ENCODE measurements at places on chromosomes 2 and 18.

DNA sequence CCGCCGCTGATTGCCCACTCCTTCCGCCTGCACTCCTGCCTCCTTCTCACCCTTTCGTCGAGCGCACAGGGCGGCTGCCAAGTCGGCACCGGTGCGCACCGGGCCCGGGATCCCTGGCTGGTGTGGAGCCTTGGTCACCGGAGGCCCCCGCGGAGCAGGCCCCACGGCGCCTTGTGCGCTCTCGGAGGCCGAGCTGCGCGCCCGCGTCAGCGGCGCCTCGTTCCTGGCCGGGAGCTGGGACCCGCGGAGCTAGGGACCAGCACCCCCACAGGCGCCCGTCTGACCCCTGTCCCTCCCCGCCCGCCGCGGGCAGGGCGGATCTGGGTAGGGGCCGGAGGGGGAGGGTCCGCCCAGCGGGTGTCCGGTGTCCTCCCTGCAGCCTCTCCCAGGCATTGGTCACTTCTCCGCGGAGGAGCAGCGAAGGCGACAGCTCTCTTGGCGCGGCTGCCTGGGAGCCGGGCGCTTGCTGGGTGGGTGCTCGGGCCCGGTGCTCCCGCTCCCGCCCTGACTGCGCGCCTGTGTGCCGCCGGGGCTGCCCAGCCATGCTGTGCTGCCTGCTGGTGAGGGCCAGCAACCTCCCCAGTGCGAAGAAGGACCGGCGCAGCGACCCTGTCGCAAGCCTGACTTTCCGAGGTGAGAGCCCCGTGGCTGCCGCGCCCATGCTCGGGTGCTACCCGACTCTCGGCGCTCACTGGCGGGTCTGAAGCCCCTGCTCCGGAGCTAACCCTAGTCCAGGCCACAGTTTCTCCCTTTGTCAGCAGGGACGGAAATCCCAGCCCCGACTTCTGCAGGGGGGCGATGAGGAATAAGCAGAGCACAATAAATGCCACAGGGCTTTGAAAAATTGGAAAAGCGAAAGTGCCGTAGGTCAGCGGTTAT, 13.2 kb downstream of the DYSF start:
- no peak for DNase-seq

- no peak for DNase-seq
Observed at GRCh38 chr18:13513021-13513420, 213.3 kb downstream of the FAM210A start.

- no peak for DNase-seq
Observed at GRCh38 chr18:69567813-69568488, 167.3 kb downstream of the DOK6 start.

DNA sequence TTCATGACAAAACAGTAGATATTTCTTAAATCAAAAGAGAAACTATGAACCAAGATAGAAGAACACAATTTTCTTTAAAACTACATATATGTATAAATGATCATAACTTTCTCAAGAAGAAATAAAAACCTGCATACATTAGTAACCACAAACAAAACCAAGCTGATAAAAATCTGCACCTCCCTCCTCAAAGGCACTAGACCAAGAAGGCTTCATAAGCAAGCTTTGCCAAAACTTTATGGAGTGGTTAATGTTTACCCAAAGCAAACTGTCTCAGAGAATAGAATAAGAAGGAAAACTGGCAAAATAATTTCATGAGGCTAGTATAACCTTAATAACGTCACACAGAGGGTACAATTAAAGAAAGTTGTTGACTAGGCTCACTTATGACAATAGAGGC, 138.3 kb downstream of the ZBTB7C start:
- DNase-seq = no peak

DNA sequence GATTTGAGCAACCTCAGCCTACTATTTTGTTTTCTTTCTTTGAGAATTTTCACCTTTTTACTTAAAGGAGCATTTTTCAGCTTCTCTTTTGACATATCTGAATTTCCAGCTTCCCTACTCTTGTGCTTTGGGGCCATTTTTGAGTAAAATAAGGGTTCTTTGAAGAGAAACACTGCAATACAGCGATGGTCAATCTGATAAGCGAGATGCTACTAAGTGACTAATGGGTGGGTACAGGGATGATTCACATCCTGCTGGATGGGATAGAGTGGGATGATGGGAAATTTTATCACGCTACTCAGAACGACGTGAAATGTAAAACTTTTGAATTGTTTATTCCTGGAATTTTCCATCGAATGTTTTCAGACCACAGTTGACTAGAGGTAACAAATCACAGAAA, 211.5 kb downstream of the TMEM247 start:
- peak; percentile 58 for DNase-seq

GRCh38 chr2:24509840-24510239, 18.8 kb downstream of the NCOA1 start:
- DNase-seq = no peak

GRCh38 chr2:105397025-105397722, 1.7 kb downstream of the FHL2 start:
- peak; percentile 59 for DNase-seq

- no peak for DNase-seq
Observed at GRCh38 chr2:98839292-98839691, 96.7 kb downstream of the CRACDL start.

DNA sequence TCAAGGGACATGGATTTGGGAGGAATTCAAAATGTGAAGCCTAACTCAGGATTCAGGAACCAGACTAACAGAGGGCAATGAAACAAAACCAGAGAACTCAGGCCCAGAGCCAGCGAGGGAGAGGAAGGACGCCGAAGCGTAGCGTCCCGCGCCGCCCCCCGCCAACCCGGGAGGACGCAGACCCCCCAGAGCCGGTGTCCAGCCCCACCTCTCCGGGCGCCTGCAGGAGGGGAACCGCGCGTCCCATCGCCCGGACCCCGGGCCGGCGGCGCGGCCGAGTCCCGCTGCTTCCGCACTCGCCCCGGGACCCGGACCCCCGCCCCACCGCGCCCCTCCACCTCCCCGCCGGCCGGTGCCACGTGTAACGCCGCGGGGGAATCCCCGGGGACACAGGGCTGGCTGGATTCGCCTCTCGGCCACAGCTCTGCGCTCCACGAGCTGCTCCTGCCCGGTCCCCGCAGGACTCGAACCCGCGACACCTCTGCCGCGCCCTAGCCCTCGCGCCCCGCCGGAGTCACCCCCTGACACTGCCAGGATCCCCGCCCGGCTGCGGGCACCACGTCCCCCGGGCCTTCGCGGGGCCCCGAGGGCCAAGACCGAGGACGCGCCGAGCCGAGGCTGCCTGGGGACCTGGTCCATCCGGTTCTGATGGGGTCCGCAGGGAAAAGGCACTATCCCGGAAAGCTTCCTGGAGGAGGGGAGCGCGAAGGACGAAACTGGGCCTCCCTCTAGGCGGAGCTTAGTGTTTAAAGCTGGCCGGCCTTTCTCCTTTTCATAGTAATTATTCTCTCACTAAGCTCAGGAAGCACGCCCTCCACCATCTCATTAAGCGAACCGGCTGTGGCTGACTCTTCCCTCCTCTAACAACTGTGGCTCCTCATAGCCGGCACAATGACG, 40.4 kb upstream of the FAM124B start:
- DNase-seq = no peak

DNA sequence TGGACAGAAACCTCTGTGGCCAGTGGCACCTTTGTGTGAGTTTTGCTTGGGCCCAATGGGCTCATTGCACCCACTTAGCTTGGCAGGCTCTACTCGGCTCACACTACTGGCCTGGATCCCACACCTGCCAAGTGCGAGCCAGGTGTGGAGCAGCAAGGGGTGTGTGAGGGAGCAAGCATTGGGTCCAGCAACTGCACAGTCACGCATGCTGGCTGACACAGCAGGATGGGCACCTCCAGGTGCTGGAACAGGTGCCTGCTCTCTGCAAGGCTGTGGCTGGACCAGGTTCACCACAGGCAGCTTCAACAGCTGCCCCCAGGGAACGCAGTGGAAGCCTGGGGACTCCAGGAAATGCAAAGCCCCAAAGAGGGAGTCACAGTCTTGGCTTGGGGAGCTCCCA, 94.2 kb downstream of the DOK6 start:
- DNase-seq = no peak

- peak; percentile 63 for DNase-seq
Observed at GRCh38 chr18:6729247-6730091, at the start of gene ARHGAP28. Gene ARHGAP28 (plus strand): TSS chr18:6729716. CDS start chr18:6729822, 106 bp downstream.

- no peak for DNase-seq
Observed at GRCh38 chr2:235383272-235383843, 110.5 kb upstream of the AGAP1 start.

DNA sequence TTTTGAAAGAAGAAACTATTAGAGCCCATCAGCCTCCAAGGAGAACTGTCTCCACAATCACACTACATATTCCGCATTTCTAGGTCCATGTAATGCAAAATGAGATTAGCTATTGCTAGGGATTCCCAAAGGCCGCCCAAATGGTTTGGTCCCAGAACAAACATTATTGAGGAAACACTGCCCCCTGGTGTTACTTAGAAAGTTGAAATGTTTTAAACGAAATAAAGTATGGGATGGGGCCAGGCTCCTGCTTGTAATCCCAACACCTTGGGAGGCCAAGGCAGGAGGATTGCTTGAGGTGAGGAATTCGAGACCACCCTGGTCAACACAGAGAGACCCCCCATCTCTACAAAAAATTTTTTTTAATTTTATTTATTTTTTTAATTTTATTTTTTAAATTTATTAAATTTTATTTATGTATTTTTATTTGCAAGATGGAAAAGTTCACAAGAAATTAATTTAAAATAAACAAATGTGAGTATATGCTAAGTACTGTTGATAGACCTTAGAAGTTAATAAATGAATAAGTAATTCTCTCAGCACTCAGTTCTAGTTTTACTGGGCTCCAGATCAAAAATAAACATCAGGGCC, 5.5 kb downstream of the NHEJ1 start:
- peak; percentile 53 for DNase-seq

- no peak for DNase-seq
Observed at GRCh38 chr2:57943315-57943714, 103.3 kb upstream of the VRK2 start.

GRCh38 chr18:9993521-9994025, 79.8 kb downstream of the VAPA start:
- DNase-seq = no peak

DNA sequence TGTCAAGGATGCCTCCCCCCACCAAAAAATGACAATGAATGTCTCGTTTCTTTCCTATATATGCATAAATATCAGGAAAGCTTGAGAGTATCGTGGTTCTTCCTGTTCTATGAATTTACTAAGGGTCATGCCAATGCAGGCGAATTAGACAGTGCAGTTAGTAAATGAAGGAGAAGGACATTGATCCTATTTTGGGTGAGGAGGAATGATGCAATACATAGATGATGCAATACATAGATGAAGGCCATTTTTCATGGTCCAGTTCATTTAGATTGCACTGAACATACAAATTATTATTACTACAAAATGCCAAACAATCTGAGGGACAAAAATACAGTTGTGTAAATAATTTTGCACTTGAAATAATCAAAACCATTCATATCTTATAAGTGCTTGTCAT, 1265.0 kb downstream of the LRP1B start:
- DNase-seq = no peak

- DNase-seq = no peak
Observed at GRCh38 chr2:236932831-236933361, 152.8 kb upstream of the COPS8 start.

DNA sequence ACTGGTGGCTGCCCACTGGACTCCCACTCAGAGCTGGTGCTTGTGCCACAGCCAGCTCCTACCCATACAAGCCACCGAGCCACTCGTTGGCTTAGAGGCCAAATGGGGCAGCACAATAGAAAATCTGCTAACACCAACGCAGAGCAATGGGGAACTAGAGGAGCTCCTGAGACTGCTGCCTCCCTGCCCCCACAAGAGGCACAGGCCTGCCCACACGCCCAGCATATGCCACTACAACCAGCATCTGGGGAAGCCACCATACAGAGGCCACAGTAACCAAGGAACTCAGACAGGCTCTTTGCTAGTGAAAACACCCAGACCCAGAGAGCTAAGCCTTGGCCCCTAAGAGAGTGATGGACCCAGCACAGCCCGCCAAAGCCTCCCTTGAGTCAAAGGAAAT, 231.2 kb upstream of the RAB6C start:
- DNase-seq = no peak

DNA sequence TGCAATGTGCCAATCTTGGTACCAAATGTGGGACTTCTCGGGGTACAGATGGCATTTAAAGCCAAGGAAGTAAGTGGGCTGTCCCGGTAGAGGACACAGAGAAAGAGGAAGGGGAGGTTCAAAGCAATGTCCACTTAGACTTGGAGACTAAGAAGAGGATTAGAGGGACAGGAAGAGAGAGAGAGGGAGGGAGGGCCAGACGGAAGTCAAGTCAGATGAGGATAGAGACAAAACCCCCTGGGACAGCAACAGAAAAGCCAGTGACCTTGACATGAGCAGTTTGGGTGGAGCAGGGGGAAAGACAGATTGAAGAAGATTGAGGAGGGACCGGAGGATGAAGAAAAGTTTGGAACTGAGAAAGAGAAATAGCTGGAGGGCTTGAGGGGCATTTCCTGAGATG, 164.5 kb downstream of the NCK2 start:
- DNase-seq = no peak

GRCh38 chr18:37055137-37055802, 226.3 kb downstream of the KIAA1328 start:
- DNase-seq = no peak

DNA sequence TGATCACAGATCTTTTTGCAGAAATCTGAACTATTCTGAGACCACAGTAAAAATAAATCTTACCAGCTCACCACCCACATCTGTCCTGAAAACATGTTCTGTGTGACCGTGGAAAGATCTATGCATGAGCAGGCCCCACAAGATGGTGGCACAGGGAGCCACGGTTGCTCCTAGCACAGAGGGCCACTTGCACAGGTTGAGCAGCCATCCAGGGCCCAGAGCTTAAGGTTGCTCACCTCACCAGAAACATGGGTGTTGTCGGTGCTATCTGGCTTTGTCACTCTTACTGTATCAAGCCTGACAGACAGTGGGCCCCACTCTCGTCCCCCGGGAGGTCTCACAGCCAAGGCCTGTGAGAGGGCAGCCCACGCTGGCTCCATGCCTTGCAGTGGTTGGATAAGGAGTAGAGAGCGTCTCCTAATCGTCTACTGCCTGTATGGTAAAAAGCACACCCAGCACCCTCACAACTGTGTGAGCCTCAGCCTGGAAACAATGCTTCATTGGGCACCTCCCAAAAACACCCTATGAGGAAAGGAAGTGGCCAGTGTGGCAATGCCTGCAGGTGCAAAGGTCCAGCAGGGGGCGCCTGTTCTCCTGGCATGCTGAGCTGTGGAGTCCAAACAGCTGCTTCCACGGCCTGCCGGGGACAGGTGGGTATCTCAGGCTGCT, 19.6 kb downstream of the TUBB6 start:
- DNase-seq = peak; percentile 48

DNA sequence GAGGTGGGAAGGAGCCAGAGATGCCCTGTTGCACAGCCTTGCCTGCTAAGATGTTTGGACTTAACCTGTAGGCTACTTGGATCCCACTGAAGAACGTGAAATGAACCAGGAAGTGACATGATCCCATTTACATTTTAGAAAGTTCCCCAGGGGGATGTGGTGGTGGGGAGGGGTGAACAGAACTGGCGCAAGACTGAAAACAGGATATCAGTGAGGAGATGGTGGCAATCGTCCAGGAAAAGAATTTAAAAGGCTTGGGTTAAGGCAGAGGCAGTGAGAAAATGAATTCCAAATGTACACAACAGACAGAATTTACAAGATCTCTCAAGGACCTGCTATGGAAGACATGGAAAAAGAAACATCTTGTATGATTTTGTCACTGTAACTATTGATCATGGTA, 42.3 kb downstream of the SULT1C2 start:
- DNase-seq = no peak

Data from RCC 7860 (cell line).